Mammary epithelial cell (primary cell): ENCODE measurements at places on chromosomes 13 and 19. TPM values are rescaled to one million over a fixed set of nuclear protein-coding genes. Genes with fewer than 3 reads are reported as not detected.

Gene RUBCNL
- 7.0 and 32.8 TPM in 2 replicates for total RNA-seq

Gene PTPRH
- total RNA-seq: not detected

Gene NPAS1
- 0.67 TPM for total RNA-seq

Gene CUL4A
- 101 TPM for total RNA-seq

Gene SLC15A1
- total RNA-seq: 0.50 TPM

Gene ZNF536
- not detected in 2 replicates for total RNA-seq

Gene CALR3
- total RNA-seq: not detected in 2 replicates

Gene SIGLECL1
- total RNA-seq: not detected in 2 replicates

Gene HIPK4
- total RNA-seq: 0.12 TPM in 1 of 2 replicates, not detected in the other

Gene P2RY11
- total RNA-seq: 22.2 and 29.6 TPM in 2 replicates
